ENCODE measurements at places on chromosomes 3 and 15.

- DNase-seq, result no peak
Measured at GRCh38 chr3:139185527-139185926, 140.8 kb upstream of the PRR23C start.

GRCh38 chr3:11558411-11558903, 85.3 kb downstream of the VGLL4 start:
- DNase-seq, result no peak

- no peak for DNase-seq
Measured at GRCh38 chr3:32076566-32076965, 29.9 kb upstream of the GPD1L start.

GRCh38 chr3:127661600-127661999, 11.2 kb upstream of the ABTB1 start:
- DNase-seq, result no peak

DNA sequence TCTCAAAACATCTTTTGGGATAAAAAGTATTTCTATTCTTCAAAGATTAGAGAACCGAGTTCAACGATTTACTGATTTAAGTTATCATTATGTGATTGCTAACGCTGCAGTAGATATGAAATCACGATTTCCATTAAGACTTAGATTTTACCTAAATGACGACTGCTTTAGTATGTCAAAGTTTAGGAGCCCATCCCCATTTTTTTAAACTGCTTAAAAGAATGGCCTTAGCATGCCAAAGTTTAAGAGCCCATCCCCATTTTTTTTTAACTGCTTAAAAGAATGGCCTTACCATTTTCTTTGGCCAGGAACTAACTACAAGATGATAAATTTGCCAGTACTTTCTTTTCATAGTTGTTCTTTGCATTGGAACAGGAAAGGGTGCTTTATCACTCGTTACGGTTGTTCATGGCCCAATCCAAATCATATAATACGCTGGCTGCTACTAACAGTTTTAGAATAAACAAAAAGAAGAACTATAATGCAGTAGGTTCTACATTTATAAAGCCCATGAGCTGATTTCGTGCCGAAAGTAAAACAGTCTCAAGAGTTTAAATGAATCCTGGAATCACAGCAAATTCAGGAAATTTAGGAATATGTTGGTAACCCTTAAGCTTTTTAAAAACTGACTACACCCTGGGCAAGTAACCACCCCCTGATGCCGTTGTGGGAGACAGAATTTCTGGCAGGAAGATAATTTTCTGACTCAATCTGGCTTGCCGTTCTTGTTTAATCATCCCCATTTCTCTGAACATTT, 869 bp upstream of the TSC22D2 start:
- DNase-seq, result no peak

DNA sequence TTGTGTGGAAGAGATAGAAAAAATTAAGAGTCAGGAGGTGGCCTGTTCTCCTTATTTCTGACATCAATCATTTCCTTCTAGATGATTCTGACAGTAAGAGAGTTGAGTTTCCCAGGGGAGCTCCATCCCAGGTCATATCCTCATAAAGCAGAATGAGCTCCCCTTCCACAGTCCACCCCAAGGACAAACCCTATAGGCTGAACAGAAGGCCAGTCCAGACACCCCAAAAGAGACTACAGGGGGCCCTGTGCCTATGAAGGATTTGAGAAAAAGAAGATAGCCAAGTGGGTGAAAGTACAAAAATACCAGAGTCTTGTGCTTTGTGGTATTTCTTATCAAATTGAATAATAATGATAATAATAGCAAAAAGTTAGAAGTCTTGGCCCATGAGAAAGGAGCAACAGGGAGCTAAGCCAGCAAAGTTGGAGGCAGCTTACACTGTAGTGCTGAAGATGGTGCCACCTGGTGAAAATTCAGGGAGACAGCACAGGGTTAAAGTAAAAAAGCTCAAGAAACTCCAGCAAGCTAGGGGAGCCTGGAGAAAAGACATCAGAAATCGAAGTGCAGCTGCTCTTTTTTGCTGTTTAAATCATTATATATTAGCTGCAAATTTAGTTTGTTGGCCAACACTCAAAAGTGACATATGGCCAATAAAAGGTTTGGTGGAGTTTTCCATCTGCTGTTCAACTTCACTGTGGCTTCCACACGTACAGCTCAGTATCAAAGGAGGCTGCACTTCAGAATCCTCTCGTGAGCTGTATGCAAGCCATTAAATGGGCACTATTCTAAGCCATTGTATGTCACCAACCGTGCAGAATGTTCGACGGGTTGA, 35.8 kb upstream of the SLC24A5 start:
- DNase-seq, result no peak

- DNase-seq, result peak; percentile 91
Measured at GRCh38 chr15:40694688-40695468, at the start of gene RAD51. TSS of gene RAD51 (plus strand) at chr15:40695174. CDS start at chr15:40698759, 3,585 bp downstream.

DNA sequence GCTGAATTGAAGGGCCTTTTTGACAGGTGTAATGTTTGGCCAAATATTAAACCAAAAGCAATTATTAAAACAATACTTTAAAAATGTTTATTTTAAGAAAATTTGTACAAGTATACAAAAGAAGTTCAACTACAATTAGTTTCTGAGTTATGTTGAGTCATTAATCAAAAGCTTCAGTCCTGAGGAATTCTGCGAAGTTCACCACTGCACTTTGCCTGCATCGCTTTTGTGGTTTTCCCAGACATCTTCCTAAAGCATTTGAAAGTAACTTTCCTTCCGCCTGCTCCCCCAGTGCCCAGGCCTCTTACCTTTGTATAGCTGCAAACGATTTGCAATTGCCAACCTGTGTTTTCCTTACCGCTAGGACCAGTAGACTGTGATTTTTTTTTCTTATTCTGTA, 69.5 kb downstream of the KCNAB1 start:
- DNase-seq, result no peak

GRCh38 chr3:168398371-168399025, 302.8 kb upstream of the GOLIM4 start:
- no peak for DNase-seq

GRCh38 chr3:65597226-65597951, 441.3 kb downstream of the MAGI1 start:
- no peak for DNase-seq

GRCh38 chr3:99023590-99024192, 122.2 kb upstream of the DCBLD2 start:
- DNase-seq, result no peak

GRCh38 chr15:56690733-56691132, 42.6 kb downstream of the ZNF280D start:
- no peak for DNase-seq

DNA sequence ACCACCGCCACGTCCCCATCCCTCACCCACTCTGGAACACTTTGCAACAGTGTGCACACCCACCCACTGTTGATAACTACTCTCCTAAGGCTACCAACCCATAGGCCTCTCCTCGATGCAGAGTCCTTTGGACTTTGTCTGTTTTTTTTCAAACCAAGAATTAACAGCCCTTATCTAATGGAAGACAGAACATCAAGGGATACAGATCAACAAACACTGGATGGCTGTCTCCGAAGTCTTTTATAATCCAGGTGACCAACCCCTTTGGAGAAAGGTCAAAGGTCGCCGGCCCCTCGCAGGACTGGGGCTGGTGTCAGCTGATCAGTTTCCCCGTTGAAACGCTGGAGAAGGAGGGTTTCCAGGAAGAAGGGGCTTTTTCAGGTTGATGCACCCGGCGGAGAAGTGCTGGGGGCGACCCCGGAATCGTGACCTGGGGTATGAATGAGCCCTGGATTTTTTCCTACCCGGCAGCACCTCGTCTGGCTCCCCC, 532 bp downstream of the B4GALT4 start:
- no peak for DNase-seq

GRCh38 chr3:51967384-51968169, at the start of gene PCBP4:
TSS of gene PCBP4 (minus strand) at chr3:51967454. CDS start at chr3:51961240, 6,214 bp downstream.
- peak; percentile 34 for DNase-seq

DNA sequence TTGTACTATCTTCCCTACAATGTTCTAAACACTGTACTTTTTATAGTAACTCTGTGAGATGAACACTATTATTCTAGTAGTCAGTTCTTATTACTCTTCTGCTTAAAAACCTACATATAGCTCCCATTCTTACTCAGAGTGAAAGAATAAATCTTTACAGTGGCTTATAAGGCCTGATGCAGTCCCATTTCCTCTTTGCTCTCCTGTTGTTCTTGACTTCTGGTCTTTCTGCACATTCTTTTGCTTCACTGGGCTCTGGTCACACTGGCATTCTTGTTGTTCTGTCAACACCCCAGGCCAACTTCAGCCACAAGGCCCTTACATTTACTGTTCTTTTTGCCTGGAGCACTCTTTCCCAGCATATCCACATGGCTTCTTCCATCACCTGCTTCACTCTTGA, 58.2 kb upstream of the TP63 start:
- no peak for DNase-seq

DNA sequence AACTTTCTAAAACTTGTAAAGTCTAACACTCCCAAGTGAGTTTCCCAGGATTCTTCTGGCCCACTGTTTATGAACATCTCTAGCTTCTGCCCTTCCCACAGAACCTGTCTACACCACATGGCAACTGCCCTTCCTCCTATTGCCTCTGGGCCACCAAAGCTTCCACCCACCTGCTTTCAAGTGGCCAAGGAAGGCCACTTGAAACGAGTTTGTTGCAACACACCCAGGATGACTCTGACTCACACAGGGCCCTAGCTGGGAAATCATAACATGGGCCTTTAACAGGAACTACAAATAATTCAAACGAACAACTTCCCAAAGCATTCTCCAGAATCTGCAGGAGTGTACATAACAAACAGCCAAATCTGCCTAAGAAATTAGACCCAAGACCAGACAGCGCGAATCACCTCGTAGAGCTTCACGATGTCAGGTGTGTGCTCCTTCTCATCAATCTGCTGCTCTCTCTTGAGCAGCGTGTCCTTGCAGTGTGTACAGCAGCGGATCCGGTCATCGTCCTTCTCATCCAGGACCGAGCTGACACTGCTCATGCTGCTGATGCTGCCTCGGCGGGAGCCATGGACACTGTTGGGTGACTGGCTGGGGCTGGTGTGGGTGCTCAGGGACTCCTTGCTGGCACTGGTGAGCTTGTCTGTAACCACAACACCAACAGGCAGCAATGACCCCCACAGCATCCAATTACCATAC, 16.8 kb downstream of the RBSN start:
- no peak for DNase-seq

DNA sequence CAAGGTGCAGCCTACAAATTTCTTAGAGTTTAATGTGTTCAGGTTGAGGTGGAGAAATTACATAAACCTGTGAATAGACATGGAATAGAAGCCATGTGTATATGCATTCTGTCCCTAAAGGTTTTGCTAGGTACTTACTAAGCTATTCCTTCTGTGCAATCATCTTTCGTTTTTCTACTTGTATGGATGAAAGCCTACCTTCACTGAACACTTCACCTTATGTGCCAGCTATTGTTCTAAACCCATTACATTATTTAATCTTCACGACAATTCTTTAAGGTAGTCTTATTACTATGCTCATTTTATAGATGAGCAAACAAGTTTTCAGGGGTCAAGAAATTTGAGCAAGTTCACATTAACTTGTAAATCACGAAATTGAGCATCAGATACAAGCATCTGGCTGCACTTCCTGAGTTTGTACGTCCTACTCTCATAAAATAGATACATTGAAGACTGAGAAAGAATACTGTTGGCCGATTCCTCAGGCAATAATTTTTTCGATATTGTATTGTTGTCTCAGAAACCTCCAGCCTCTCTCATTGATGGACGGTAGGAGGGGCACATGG, 635 bp upstream of the RCN2 start:
- DNase-seq, result no peak

GRCh38 chr3:95705786-95706418, 1108.5 kb upstream of the EPHA6 start:
- DNase-seq, result no peak
